Effector memory CD8-positive, alpha-beta T cell (primary cell): ENCODE measurements at places on chromosomes 1 and 21.
A peak's percentile ranks its signal among the peaks of the same experiment; 100 is the strongest.

DNA sequence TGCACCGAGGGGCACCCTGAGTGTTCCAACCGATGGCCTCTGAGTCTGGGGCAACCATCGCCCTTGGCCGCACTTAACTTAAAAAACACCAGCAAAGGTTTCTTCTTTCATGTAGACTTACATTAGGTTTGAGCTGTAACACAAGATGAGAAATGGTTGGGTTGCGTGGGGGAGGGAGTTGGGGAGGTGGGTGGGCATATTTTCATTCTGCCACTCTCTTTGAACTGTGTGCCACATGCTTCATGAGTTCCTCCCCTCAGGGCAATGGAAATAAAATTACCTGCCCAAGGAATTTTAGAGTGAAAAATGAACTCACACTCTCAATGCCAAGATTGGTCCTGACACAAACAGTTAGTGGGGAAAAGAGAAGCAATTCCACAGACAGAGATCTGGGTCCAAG, 430.1 kb upstream of the USP24 start:
- no peak overlapping the region for H3K4me3 ChIP-seq
- peaks cover 14% of the 10 kb centered on the region for H3K27me3 ChIP-seq
- DNase-seq: no peak

DNA sequence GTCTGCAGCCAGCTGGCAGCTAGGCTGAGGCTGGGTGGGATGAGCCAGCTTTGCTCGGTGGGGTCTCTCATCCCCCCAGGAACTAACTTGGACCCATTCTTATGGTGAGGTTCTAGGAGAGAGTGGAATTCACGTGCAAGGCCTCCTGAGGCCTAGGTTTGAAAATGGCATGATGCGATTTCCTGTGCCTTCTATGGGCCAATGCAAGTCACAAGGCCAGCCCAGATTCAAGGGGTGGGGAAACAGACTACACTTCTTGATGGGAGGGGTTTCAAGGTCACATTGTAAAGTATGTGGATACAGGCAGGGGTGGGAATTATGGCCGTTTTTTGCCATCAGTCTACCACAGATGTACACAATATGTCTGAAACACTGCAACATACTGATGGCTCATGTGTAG, 48.3 kb downstream of the HTR6 start:
- no peak for DNase-seq
- no peaks in the 10 kb centered on the region for H3K27me3 ChIP-seq
- no peak overlapping the region for H3K4me3 ChIP-seq
- H3K27ac ChIP-seq: no peak overlapping the region
- H3K4me1 ChIP-seq: peaks cover 11% of the 10 kb centered on the region

- no peak overlapping the region for H3K27ac ChIP-seq
- H3K27me3 ChIP-seq: peaks cover 7% of the 10 kb centered on the region
- DNase-seq: no peak
- H3K4me1 ChIP-seq: peaks cover 6% of the 10 kb centered on the region
- peaks cover 3% of the 10 kb centered on the region for H3K36me3 ChIP-seq
- H3K4me3 ChIP-seq: no peak overlapping the region
These were observed 43.3 kb upstream of the PCBP3 start for GRCh38 chr21:45600248-45600647.

- peaks cover 26% of the 10 kb centered on the region for H3K27me3 ChIP-seq
- H3K27ac ChIP-seq: no peak overlapping the region
- no peaks in the 10 kb centered on the region for H3K4me1 ChIP-seq
- no peak for DNase-seq
- H3K4me3 ChIP-seq: no peak overlapping the region
These were observed 41.9 kb downstream of the NGF start for GRCh38 chr1:115295904-115296696.

DNA sequence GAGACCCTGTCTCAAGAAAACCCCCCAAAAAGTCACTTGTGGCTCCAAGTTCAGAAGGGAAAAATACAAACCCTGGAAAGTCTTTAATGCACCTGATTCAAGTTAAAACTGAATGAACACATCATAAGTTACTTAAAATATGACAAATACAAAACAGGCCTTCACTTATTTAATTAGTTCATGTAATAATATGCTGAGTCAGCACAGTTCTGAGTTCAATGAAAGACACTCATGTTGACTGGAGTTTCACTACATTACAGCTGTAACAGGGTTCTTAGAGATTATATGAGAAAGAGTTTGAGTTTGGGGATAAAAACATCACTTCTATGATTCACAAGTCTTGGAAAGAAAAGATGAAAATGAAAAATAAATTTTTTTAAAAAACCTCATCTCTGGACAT, 51.0 kb downstream of the DEGS1 start:
- H3K36me3 ChIP-seq: peaks cover 48% of the 10 kb centered on the region
- no peak overlapping the region for H3K4me3 ChIP-seq
- no peaks in the 10 kb centered on the region for H3K27me3 ChIP-seq
- H3K4me1 ChIP-seq: no peaks in the 10 kb centered on the region

DNA sequence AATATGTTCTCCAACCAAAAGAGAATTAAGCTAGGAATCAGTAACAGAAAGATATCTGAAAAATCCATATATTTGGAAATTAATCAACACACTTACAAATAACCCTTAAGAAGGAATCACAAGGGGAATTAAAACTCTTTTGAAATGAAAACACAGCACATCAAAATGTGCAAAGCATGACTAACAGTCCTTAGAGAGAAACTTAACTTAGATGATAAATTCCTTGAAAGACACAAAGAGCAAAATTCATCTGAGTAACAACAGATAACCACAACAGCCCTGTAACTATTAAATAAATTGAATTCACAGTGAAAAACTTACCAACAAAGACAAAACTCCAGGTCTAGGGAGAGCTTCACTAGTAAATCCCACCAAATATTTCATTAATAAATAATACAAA, 283.8 kb downstream of the SDCCAG8 start:
- peaks cover 18% of the 10 kb centered on the region for H3K36me3 ChIP-seq
- H3K4me3 ChIP-seq: no peak overlapping the region
- peaks cover 10% of the 10 kb centered on the region for H3K4me1 ChIP-seq

DNA sequence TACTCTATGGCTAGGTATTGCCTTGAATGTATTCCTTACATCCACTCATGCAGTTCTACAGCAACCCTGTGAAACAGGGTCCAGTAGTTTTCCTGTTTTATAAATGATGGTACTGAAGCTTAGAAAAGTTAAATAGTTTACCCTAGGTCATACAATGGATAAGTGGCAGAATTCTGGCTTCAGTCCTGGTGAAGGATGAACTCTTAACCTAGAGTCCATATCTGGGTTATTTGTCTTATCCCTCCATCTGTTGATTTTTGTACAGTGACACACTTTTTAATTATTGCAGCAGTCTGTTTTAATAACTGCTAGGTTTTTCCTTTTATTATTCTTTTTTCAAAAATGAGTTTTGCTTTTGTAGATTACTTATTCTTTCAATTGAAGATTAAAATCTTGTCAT, 263.9 kb downstream of the DNM3 start:
- H3K4me3 ChIP-seq: no peak overlapping the region
- no peaks in the 10 kb centered on the region for H3K36me3 ChIP-seq

DNA sequence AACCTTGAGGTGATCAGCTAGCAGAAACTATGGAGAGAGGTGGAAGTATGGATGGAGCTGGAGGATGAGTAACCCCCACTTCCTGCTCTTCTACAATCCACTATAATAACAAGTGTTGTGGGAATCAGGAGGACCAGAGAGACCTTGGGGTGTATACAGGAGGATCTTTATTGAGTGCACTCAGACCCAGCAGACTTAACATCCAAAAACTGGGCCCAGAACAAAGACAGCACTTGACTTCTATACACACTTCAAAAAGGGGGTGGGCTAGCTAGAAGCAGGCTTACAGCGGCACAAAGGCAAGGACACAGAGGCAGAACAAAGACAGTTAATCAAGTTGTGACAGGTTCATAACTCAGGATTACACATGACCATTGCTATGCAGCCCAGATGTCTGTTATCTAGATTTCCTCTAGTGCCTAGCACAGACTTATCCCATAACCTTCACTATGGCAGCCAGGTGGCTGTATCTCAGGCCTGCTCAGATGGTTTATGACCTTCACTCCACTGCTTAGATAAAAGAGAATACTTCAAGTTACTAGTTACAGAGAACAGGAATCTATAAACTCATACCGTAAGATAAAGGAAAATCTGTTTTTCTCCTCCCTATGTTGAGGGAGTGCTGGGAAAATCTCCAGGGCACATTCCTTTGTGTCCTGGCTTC, 36.1 kb upstream of the PADI2 start:
- DNase-seq: no peak
- no peak overlapping the region for H3K27ac ChIP-seq
- no peak overlapping the region for H3K4me3 ChIP-seq
- H3K4me1 ChIP-seq: no peaks in the 10 kb centered on the region
- peaks cover 34% of the 10 kb centered on the region for H3K27me3 ChIP-seq
- no peaks in the 10 kb centered on the region for H3K36me3 ChIP-seq

- no peak for DNase-seq
- peaks cover 6% of the 10 kb centered on the region for H3K27me3 ChIP-seq
- no peaks in the 10 kb centered on the region for H3K36me3 ChIP-seq
- no peaks in the 10 kb centered on the region for H3K4me1 ChIP-seq
- H3K27ac ChIP-seq: no peak overlapping the region
- H3K4me3 ChIP-seq: no peak overlapping the region
These were observed 326.1 kb upstream of the CAMK1G start for GRCh38 chr1:209257454-209257853.

DNA sequence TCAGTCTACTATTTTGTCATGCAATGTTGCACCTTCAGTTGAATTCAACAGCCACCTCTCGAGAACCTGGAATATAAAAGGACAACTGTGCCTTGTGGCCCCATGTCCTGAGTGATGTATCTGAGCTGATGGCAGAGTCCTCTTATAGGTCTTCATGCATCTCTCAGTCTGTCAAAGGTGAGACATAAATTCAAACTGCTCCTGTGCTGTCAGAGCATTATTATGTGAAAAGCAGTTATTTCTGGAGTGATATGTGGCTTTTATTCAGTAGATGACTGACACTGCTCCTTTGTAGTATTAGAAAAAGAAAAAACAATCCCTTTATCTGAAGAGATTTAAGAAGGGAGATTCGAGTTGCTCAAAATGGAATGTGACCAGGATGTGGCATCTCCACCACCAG, 8.4 kb downstream of the S100A10 start:
- no peak for DNase-seq
- H3K4me3 ChIP-seq: peak overlapping the region; percentile 61
- no peaks in the 10 kb centered on the region for H3K27me3 ChIP-seq
- H3K27ac ChIP-seq: peak overlapping the region; percentile 86
- H3K36me3 ChIP-seq: peaks cover 72% of the 10 kb centered on the region
- H3K4me1 ChIP-seq: peaks cover 48% of the 10 kb centered on the region

DNA sequence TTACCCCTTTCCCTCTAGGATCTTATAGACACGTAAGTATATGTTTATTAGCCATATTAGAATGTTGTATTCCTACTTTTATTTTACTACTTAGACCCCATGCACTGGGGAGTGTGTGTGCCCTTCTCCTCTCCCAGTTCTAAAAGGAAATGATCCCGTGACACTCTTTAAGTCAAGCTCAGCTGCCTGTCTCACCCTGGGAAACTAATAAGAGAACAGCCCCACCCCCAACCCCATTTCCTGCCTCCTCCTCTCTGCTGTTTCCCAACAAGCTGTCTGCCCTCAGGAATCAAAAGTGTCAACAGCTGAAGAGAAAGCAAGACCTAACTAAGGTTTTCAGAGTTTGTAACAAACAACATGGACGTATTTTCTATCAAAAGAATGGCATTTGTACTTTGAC, 92.6 kb upstream of the VAV3 start:
- H3K36me3 ChIP-seq: no peaks in the 10 kb centered on the region
- H3K4me3 ChIP-seq: no peak overlapping the region
- no peaks in the 10 kb centered on the region for H3K27me3 ChIP-seq
- no peaks in the 10 kb centered on the region for H3K4me1 ChIP-seq
- DNase-seq: no peak

- H3K36me3 ChIP-seq: no peaks in the 10 kb centered on the region
- H3K27me3 ChIP-seq: peaks cover 4% of the 10 kb centered on the region
- no peak overlapping the region for H3K4me3 ChIP-seq
- no peak for DNase-seq
These were observed 38.4 kb upstream of the CDC42BPA start for GRCh38 chr1:227356620-227357146.

DNA sequence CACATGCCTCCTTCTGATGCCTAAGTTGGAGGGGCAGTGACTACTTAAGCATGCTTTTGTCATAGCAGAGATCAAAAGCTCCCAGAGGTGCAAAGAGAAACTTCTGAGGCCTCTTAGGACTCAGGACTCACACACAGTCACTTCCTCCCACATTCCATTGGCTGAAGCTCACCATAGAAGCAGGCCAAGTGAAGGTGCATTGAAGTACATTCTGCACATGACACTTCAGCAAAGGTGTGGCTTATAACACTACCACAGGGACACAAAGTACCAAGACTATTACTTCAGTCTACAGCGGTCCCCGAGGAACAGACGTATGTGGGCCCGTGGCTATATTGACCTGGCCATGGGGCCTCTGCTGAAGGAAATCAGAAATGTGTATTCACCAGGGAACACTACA, 2.5 kb upstream of the POGK start:
- no peak overlapping the region for H3K4me3 ChIP-seq
- peaks cover 19% of the 10 kb centered on the region for H3K4me1 ChIP-seq
- DNase-seq: no peak
- peaks cover 12% of the 10 kb centered on the region for H3K27me3 ChIP-seq
- H3K27ac ChIP-seq: no peak overlapping the region

DNA sequence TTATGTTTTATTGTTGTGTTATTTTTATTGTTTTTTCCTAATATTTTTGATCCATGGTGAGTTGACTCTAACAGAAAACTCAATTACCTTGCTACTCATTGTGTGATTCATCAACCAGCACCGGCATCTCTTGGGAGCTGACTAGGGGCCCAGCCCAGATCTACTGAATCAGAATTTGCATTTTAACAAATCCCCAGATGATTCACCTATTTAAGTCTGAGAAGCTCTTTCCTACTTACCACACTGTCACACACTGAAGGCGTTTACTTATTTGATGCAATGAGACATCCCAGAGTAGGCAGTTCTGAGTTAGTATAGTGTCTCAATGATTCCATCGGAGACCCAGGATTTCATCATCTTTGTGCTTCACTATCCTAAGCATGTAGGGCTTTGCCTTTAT, 416.6 kb downstream of the RWDD3 start:
- DNase-seq: no peak
- H3K36me3 ChIP-seq: no peaks in the 10 kb centered on the region
- H3K4me3 ChIP-seq: no peak overlapping the region
- H3K27me3 ChIP-seq: no peaks in the 10 kb centered on the region
- no peak overlapping the region for H3K27ac ChIP-seq
- no peaks in the 10 kb centered on the region for H3K4me1 ChIP-seq

GRCh38 chr21:25737421-25737820, 2.6 kb downstream of the GABPA start:
- no peak for DNase-seq
- H3K36me3 ChIP-seq: peaks cover 21% of the 10 kb centered on the region
- H3K4me1 ChIP-seq: peaks cover 58% of the 10 kb centered on the region
- H3K27me3 ChIP-seq: no peaks in the 10 kb centered on the region

- peak; percentile 79 for DNase-seq
- H3K36me3 ChIP-seq: no peaks in the 10 kb centered on the region
- peaks cover 20% of the 10 kb centered on the region for H3K4me1 ChIP-seq
- H3K27me3 ChIP-seq: no peaks in the 10 kb centered on the region
- H3K4me3 ChIP-seq: peak overlapping the region; percentile 65
These were observed 41.9 kb upstream of the TNFRSF1B start for GRCh38 chr1:12124693-12125421.

GRCh38 chr1:218965821-218966220, 207.9 kb upstream of the LYPLAL1 start:
- H3K27ac ChIP-seq: no peak overlapping the region
- no peaks in the 10 kb centered on the region for H3K36me3 ChIP-seq
- H3K4me3 ChIP-seq: no peak overlapping the region
- no peaks in the 10 kb centered on the region for H3K4me1 ChIP-seq

GRCh38 chr1:172180501-172181285, 239.8 kb upstream of the C1orf105 start:
- H3K4me3 ChIP-seq: peak overlapping the region; percentile 83
- peak; percentile 28 for DNase-seq
